Activated T-cell treated with anti-CD3 and anti-CD28 coated beads for 48 hours (primary cell): ENCODE measurements at places on chromosomes 5 and 9.

- no peak for DNase-seq
These were observed 12.2 kb upstream of the ALDH1B1 start for GRCh38 chr9:38380230-38380871.

DNA sequence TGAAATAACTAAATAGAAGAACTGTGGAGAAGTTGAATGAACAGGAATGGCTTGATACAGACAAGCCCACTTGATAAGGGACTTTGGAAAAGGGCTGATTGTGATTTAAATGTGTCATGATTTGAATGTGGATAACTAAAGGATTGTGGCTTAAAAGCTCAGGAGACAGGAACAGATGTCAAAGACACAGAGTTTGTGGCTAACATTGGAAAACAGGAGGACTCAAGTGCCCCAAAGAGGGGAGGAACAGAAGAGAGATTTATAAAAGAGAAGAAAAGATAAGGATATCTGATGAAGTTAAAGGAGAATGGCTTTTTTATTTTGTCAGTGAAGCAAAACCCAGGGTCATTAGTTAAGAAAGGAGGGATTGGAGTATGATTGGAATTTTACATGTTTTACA is 124.2 kb upstream of the TRPM3 start:
- DNase-seq: no peak

GRCh38 chr9:132898051-132898450 is 19.4 kb downstream of the SPACA9 start:
- DNase-seq: no peak

GRCh38 chr5:148732692-148733091 is 78.4 kb upstream of the HTR4 start:
- no peak for DNase-seq

DNA sequence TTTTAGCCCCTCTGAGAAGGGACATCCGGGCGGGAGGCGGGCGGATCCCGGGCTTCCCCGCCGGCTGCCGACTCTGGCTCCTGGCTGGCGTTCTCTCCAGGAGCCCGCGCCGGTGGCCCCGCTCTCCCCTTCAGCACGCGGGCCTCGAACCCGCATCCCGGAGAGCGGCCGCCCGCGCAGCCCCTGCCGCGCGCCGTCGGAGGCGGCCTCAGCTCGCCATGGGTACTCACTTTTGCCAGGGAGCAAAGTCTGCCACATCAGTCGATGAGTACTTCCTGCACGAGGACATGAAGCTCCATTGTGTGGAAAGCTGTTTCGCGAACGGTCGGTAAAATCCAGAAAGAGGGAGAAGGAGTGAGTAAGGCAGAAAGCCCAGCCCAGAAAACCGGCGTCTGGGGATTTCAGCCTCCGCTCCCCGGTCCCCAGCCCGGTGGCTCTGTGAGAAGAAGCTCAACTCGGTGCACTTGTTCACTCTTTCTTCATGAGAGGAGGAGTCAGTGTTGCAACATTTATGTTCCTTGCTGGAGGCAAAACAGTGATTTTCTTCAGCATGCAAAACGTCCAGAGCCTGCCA is at the start of gene PRLR:
PRLR (minus strand) TSS at position 450 of the 574 bp plus-strand sequence. CDS start 140,867 bp downstream, outside the sequence.
- DNase-seq: no peak

- DNase-seq: no peak
These were observed 77.6 kb downstream of the ALDH1A1 start for GRCh38 chr9:72875221-72875620.

DNA sequence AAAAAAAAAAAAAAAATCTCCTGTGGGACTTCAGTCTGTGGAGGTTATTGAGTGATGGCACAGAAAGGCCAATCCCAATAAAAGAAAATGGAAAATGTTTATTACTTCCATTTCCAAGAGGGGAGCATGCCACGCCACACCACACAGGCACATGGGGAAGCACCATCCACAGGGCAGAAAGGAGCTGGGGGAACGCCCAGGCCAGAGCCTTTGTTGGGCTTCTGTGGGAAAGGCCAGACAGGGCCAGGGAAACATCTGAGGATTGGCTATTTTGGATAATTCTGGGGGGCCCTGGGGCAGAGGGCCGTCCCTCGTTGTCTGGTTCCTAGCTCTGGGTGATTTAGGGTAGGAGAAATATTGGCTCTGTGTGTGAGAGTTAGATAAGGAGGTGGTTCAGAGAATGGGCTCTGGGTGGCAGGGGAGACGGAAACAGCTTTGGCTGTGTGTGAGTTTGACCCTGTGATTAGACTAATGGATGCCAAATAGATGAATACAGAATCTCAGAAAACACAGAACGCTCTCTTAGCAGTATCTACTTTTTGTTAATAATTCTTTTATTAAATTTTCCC is 49.0 kb upstream of the ABL1 start:
- no peak for DNase-seq

DNA sequence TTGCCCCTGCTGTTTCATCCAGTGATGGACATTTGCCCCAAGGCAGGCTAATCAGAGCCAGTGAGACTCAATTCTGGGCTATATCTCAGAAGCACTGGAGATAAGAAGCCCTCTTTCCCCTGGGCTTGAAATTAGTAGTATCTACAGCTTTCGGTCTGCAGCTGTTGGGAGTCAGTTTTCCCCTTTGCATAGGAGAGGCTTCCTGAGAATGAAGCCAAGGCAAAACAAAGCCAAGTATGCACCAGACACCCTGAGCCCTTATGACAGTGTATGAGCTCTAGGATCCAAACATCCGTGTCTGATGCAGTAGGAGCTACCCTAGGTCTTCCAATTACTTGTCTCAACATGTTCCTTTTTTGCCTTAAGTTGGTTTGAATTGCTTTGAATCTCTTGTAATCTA is 79.2 kb upstream of the PANK3 start:
- no peak for DNase-seq

DNA sequence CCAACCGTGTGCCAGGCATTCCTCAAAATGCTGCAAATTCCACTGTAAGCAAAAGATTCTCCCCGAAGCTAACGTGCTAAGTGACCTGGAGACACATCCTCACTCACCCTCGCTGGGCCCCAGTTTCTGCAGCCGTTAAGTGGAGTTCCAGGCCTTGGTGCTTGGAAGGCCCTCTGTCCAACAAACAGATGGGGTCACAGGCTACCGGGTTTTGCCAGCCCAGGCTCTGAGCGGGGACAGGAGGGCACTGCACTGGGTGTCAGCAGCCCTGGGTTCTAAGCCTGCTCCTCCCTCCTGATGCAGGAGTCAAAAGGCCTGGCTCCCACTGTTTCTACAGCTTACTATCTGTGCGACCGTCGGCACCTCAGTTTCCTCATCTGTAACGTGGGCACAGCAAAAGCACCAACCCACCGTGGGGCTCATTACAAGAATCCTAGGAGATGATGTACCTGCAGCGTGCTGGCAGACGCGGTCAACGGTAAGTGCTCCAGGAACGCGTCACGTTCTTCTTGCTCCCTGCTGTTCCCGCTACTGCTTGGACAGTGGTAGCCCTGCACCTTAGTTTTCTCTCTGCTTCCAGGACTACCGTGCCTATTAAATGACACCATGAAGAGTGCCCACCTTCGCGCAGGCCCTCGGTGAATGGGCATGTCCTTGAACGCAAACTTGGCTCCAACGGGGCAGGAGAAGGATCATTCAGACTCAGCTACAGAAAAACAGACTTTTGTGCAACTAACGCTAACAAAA is 84.8 kb downstream of the ADAMTS2 start:
- DNase-seq: no peak

- DNase-seq: no peak
These were observed 246.8 kb upstream of the TUT7 start for GRCh38 chr9:86600977-86601376.

DNA sequence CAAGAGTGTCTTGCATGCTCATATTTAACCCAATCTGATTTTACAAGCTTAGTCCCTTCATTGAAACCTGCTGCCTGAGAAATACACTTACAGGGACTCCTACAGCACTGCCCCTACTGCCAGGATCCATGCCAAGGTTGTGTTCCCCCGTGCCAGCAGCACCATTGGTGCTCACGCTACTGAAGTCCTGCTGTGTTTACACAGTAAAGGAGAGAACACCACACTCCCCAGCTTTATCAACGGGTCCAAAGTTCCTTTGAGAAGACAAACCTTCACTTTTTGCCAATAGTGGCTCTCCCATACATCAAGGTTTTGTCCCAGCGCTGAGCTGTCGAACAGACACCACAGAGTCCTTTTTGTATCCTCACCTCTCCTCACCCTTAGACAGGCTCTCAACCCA is 155.1 kb upstream of the WWC1 start:
- DNase-seq: no peak

DNA sequence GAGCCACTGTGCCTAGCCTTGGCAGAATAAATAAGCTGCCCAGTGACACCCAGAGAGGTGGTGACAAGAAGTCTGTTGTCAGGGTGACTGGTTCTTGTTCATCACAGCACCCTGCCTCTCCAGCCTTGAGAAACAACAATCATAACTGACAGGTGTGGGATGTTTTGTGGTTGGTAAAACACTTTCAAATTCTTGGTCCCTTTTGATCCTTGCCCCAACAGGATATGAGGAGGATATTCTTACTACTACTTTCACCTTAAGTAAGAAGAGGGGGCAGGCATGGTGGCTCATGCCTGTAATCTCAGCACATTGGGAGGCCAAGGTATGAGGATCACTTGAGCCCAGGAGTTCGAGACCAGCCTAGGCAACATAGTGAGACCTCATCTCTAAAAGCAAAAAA is 14.2 kb upstream of the FRRS1L start:
- DNase-seq: peak; percentile 35

GRCh38 chr9:137073992-137074399 is 3.3 kb upstream of the UAP1L1 start:
- no peak for DNase-seq

- no peak for DNase-seq
These were observed 10.0 kb downstream of the ALG2 start for GRCh38 chr9:99211746-99212145.

DNA sequence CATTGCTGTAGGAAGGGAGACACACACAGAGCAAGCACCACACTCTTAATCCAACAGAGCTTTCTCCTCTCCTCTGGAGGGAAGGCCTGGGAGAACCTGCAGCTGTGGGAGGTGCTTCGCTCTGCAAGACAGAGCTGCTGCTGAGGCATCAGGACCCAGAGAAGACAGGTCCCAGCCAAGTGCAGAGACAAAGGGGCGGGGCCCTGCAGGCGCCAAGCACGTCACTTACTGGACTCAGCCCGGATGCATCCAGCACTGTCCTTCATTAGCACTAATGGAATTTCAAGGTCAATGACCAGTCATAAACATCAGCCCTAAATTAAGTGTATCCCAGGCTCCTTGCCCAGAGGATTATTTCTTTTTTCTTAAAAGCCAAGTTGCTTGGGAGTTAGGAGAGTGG is 337.1 kb upstream of the PANK3 start:
- DNase-seq: no peak

- no peak for DNase-seq
These were observed 118.1 kb upstream of the SMIM23 start for GRCh38 chr5:171667341-171668096.

- no peak for DNase-seq
These were observed 54.5 kb downstream of the ADAM19 start for GRCh38 chr5:157520911-157521703.

DNA sequence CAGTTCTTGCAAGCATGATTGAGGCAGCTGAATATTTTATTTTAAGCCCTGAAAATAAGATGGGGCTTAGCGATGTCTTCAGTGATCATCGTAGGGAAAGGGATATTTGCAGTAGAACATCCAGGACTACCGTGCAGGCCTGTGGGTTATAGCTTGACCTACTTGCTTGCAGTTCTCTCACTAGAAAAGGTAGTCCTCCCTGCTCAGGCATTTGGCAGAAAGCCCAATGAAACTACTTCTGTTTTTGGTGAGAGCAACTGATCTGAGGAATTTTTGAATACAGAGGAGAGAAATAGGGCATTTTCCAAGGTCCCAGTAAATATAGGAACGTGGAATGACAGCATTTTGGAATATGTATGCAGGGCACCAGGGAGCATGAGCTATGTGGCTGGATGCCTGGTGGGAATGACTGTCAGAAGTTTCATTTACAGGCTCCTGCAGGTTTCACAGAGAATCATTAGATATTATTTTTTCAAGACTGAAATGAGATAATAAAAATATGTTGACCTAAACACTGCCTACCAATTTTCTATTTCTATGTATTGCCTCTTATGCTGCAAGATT is 417.9 kb upstream of the ACTBL2 start:
- no peak for DNase-seq

GRCh38 chr9:89749500-89750116 is 144.8 kb downstream of the GADD45G start:
- DNase-seq: no peak

DNA sequence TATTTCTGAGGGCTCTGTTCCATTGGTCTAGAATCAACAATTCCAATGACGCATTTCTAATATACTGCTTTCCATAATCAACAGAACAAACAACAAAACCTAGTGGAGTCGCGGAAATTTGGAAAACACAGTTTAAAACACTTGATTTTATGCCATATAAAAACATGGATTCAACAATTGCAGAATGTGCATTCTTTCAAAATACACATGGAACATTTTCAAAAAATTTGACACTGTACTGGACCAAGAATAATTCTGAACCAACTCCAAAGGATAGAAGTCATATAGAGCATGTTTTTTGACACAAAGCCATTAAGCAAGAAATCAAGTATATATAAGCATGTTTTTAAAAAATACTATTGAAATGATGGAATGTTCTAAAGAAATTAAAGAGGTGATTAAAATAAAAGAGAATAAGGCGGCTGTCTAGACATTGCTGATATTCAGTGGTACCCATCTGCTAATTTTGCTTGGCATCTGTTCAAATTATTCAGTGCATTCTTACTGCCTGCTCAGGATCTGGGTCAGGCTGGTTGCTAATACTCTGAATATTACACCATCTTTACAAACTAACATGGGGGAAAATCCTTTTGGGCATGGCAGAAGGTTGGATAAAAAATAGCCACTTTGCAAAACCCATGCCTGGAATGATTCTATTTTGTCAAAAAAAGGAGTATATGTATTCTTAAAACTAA is 221.3 kb downstream of the NPR3 start:
- no peak for DNase-seq
